ENCODE measurements at places on chromosomes 2 and 18. TPM values are rescaled to one million over a fixed set of nuclear protein-coding genes. Genes with fewer than 3 reads are reported as not detected.

DNA sequence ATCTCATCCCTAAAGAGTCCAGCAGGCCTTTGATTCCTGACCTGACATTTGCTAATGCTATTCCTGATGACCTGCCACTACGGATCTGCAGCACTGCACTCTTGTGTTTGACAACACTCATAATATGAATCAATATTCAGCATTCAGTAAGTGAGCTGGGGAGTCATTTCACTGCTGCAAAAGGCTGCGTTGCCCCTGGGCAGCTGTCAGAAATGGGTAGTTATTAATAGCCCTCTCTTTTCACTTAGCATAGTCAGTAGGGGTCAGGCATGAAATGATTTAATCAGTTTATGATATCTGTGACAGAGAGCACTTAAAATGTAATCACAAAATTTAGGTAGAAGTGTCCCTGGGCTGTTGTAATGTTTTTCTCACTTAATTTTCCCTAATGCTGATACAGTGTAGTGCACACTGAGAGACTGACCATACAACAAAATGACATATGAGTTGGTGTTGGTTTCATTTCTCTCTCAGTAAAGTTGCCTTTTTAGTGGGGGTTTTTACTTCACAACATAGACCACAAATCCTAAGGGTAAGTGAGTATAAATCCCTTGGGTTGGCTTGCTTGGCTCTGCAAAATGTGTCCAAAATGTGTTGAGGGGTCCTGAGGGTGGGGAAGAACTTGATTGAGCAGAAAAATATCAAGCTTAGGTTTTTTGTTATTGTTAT lies 184.8 kb downstream of the CAMKMT start:
- DNase-seq: no peak
- H3K36me3 ChIP-seq: no peaks in the 10 kb centered on the region
- H3K4me3 ChIP-seq: no peak overlapping the region

DNA sequence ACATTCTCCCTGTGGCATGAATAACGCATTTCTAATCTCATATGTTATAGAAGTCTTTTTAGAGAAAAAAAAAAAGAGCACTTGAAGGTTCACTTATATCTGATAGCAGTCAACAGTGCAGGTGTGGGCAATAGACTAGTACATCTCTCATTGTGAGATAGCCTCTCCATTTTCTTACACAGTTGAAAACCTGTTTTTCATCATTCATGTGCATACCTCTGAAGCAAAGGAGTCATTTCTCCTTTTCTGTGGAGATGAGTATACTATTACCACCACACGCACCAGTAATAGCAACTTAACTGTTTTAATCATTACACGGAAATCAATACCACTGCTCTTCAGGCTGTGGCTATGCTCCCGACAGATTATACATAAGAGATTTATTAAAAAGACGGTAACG lies 1653.3 kb upstream of the TMEFF2 start:
- H3K36me3 ChIP-seq: no peaks in the 10 kb centered on the region
- H3K4me1 ChIP-seq: no peaks in the 10 kb centered on the region
- H3K27me3 ChIP-seq: no peaks in the 10 kb centered on the region
- no peak overlapping the region for H3K4me3 ChIP-seq
- no peak for DNase-seq
- no peak overlapping the region for H3K27ac ChIP-seq

DNA sequence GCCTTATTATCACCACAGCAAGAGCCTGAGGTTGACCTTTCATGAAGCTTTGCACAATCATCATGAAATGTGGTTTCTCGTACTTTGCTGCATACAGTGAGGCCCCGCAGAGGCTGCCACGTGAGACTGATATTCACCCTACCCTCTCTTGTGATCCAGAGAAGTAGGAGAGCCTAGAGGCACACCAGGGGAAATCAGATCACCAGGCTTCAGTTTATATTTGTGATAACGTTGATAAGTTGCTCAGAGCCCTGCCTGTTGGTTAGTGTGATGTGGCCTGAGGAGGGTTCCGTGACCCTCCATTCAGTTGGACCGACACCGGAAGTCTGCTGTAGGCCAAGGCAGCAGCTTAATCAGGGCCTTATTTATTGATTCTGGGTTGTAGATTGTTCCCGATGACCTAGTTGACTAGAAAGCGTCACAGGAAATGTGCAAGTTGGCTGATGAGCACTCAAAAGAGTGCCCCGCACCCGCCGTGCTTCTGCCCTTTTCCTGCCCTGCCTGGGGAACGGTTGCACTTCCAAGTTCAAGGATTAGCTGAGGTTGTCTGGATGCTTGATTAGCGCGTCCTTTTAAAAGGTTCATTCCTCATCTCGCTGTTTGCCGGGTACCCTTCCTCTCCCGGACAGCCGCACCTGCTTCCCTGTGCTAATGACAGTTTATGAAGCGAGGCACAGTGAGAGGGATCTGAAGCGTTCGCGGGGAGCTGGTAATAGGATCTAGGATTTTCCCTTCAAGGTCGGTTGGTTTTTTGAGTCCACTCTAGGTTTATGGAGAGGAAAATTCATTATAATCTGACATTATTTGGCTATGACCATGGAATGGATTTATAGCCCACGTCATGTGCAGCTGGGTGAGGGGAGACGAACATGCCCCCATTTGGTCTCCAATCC lies 146.4 kb downstream of the SH3RF3 start:
- peaks cover 3% of the 10 kb centered on the region for H3K4me1 ChIP-seq
- no peak overlapping the region for H3K4me3 ChIP-seq
- no peak for DNase-seq
- H3K27ac ChIP-seq: no peak overlapping the region

- no peaks in the 10 kb centered on the region for H3K4me1 ChIP-seq
- no peaks in the 10 kb centered on the region for H3K27me3 ChIP-seq
Measured at GRCh38 chr18:70469916-70470315, 181.1 kb downstream of the SOCS6 start.

DNA sequence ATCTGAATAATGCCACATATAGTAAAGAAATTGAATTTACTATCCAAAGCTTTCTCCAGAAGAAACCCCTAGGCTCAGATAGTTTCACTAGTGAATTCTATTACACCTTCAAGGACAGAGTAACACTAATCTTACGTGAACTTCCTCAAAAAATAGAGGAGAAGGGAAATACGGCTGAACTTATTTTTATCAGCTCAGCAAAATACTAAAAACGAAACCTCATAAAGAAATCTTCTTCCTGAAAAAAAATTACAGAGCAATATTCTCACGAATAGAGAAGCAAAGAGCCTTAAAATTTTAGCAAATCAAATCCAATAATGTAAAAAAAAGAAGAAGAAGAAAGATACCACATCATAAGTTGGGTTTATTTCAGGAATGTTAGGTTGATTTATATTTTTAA lies 14.7 kb downstream of the CAPN13 start:
- no peak for DNase-seq
- no peaks in the 10 kb centered on the region for H3K27me3 ChIP-seq
- no peaks in the 10 kb centered on the region for H3K36me3 ChIP-seq
- H3K4me3 ChIP-seq: no peak overlapping the region
- H3K27ac ChIP-seq: no peak overlapping the region

- no peaks in the 10 kb centered on the region for H3K27me3 ChIP-seq
- no peak overlapping the region for H3K4me3 ChIP-seq
- H3K27ac ChIP-seq: no peak overlapping the region
- peaks cover 57% of the 10 kb centered on the region for H3K36me3 ChIP-seq
- peaks cover 23% of the 10 kb centered on the region for H3K4me1 ChIP-seq
Measured at GRCh38 chr2:37641582-37642171, 29.8 kb downstream of the CDC42EP3 start.

DNA sequence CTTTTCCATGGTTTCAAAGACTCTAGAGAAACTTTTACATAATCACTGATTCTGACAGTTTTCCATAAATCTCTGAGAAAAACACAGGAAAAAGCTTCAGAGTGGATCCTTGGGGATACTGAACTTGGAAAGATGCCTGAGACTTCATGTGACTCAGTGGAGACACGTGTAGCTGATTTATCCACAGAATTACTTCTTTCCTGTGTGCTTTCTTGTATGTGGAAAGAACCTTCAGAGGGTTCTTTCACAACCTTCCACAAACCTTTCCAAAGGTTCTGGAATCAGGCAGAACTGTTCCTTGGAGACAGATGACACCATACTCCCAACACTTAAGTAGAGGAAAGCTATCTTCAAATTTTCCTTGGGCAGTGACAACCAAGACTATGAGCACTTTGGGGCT lies 207.2 kb downstream of the RND3 start:
- no peaks in the 10 kb centered on the region for H3K27me3 ChIP-seq
- no peaks in the 10 kb centered on the region for H3K4me1 ChIP-seq
- no peak overlapping the region for H3K4me3 ChIP-seq
- H3K27ac ChIP-seq: peak overlapping the region; percentile 5
- DNase-seq: no peak

GRCh38 chr2:127516041-127516762 lies 10.1 kb downstream of the IWS1 start:
- H3K4me1 ChIP-seq: peaks cover 57% of the 10 kb centered on the region
- peaks cover 27% of the 10 kb centered on the region for H3K36me3 ChIP-seq
- DNase-seq: no peak

DNA sequence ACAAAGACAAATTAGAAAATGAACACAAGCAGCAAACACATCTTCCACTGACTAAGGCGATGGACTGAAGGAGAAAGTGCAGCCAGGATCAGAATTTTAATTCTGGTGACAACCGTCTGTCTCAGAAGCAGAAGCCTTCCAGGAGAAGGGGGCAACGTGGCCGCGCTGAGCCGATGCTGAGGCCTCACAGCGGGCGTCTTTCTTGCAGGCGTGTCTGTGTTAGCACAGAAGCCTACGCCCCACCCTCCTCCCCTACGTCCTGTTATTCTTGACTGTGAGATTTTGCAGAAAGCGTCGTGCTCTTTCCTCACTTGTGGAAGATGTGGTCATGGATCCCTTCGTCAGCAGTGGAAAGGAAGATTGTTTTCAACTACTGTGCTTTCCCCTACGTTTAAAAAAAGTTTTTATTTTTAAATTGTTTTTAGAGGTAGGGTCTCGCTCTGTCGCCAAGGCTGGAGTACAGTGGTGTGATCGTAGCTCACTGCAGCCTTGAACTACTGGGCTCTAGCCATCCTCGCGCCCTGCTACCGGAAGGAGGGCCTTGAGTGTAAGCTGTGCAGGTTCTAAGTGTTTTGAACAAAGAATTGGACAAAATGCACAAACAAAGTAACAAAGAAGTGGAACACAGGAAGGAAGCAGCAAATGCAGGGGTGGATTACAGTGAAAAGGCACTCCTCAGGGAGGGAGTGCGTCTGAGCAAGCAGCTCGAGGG lies 422.0 kb downstream of the GALR1 start:
- no peak overlapping the region for H3K4me3 ChIP-seq
- H3K36me3 ChIP-seq: no peaks in the 10 kb centered on the region
- H3K27me3 ChIP-seq: peaks cover 11% of the 10 kb centered on the region
- no peak for DNase-seq
- H3K27ac ChIP-seq: no peak overlapping the region

- no peak overlapping the region for H3K27ac ChIP-seq
- no peaks in the 10 kb centered on the region for H3K36me3 ChIP-seq
- H3K4me1 ChIP-seq: no peaks in the 10 kb centered on the region
- no peaks in the 10 kb centered on the region for H3K27me3 ChIP-seq
Measured at GRCh38 chr2:112960230-112960825, 17.5 kb upstream of the IL36G start.

DNA sequence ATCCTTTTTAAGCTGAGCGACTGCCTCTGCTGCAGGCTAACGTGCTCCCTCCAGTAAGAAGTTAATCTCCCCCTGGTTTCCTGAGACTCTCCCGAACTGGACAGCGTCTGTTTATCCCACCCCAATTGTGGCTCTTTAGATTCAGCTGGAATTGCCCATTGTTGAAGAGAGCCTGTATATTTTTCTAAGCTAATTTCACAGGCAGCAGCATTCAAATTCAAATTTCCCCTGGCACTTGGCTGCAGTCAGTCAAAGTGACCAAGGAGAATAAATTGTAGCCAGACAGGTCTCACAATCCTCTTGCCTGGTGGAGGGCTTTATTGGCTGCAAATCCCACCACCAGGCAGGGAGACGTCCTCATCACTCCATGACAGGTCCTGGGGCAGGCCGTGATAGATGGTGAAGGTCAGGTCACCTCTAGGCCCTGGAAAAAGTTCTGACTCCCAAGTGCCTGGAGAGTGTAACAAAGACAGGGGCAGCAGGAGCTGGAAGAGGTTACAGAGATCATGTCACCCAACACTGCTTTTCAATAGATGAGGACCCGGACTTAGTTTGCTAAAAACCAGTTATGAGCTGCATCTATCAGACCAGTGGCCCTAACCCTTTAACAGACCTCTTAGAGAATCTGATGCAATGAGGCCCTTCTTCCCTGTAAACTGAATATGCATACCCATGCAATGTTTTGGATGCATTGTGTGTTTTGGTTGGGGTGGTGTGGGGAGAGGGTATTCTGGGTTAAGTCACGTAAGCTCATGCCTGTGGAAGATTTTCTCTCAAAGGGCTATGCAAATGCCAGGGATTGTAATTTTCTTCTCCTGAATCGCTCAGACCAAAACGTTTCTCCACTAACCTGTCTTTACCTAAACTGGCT lies 32.3 kb upstream of the C18orf32 start:
- H3K27ac ChIP-seq: no peak overlapping the region
- peak; percentile 17 for DNase-seq
- no peak overlapping the region for H3K4me3 ChIP-seq
- no peaks in the 10 kb centered on the region for H3K4me1 ChIP-seq
- no peaks in the 10 kb centered on the region for H3K27me3 ChIP-seq

- no peaks in the 10 kb centered on the region for H3K27me3 ChIP-seq
- no peaks in the 10 kb centered on the region for H3K4me1 ChIP-seq
- DNase-seq: no peak
- no peaks in the 10 kb centered on the region for H3K36me3 ChIP-seq
- H3K4me3 ChIP-seq: no peak overlapping the region
Measured at GRCh38 chr18:44232500-44232899, 448.2 kb upstream of the SETBP1 start.

- no peak overlapping the region for H3K27ac ChIP-seq
- no peak overlapping the region for H3K4me3 ChIP-seq
- no peak for DNase-seq
- H3K36me3 ChIP-seq: no peaks in the 10 kb centered on the region
- no peaks in the 10 kb centered on the region for H3K27me3 ChIP-seq
- H3K4me1 ChIP-seq: no peaks in the 10 kb centered on the region
Measured at GRCh38 chr2:238306672-238306998, 13.7 kb upstream of the TRAF3IP1 start.

DNA sequence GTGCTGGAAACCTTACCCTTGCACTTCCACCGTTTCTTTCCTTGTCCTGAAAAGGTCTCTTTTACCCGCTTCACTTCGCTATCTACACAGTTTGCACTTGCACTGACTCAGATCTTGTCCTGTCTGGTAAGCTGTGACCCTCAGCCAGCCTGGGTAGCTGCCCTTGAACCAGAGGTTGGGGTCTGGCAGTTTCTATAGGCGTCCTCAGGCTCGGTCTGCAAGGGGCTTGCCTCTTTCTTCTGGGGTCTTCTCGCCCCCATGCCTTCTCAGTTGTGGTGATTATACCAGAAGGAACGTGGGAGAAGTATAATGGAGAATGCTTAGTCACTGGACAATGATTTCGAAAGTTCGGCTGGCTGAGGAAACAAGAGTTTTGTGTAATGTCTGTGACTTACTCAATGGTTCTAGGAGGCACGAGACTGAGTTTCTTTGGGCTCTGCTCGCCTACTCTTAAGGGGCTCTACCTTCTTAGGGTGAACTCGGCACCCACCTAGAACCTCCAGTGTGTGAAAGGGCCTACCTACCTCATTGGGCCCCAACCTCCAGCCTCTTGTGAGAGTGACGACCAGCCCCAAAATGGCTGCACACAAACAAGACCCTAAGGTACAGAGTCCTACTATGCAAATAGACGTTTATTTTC lies 6.9 kb upstream of the STAT1 start:
- H3K4me1 ChIP-seq: peaks cover 38% of the 10 kb centered on the region
- H3K27me3 ChIP-seq: no peaks in the 10 kb centered on the region
- DNase-seq: no peak
- H3K36me3 ChIP-seq: no peaks in the 10 kb centered on the region
- H3K27ac ChIP-seq: peak overlapping the region; percentile 95
- peak overlapping the region; percentile 93 for H3K4me3 ChIP-seq

GBX2 gene
- total RNA-seq: not detected

ANKRD30B gene
- not detected for total RNA-seq

ZNF396 gene
- total RNA-seq: 1.2 TPM

LRRC30 gene
- total RNA-seq: not detected

DSC2 gene
- 18.7 TPM for total RNA-seq

GCG gene
- total RNA-seq: not detected

KLHL29 gene
- 30.5 TPM for total RNA-seq
